ENCODE measurements at places on chromosomes 6 and 20. TPM values are rescaled to one million over a fixed set of nuclear protein-coding genes. Genes with fewer than 3 reads are reported as not detected.
A peak's percentile ranks its signal among the peaks of the same experiment; 100 is the strongest.

DNA sequence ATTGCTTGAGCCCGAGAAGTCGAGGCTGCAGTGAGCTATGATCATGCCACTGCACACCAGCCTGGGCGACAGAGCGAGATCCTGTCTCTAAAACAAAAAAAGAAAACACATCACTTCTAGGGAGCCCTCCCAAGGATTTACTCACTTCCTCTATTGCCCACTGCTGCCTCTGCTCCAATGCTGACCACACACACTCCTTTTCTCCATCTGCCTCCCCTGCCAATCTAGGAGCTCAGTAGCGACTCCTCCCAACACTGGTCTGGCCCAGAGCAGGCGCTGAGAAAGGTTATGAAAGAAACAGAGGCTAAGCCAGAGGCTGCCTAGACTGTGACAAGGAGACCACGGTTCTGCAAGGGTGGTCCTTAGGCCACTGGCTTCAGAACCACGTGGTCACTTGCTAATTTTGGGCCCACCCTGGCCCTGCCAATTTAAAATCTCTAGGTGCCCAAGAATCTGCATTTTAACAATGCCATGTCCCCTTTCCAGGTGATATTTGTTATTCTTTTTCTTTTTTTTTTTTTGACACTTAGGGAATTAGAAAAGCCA, 1.3 kb upstream of the E2F1 start:
- H3K27me3 ChIP-seq: no peaks in the 10 kb centered on the region
- no peaks in the 10 kb centered on the region for H3K4me1 ChIP-seq
- no peaks in the 10 kb centered on the region for H3K36me3 ChIP-seq
- peak overlapping the region; percentile 13 for H3K27ac ChIP-seq
- H3K4me3 ChIP-seq: no peak overlapping the region

DNA sequence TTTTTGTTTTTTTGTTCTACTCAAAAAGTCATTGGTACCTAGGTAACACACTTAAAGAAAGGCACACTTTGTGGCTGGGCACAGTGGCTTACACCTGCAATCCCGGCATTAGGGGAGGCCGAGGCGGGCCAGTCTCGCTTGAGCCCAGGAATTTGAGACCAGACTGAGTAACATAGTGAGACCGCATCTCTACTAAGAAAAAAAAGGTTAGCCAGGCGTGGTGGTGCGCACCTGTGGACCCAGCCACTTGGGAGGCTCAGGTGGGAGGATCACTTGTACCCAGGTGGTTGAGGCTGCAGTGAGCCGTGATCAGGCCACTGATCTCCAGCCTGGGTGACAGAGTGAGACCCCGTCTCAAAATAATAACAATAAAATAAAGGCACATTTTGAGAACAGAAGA, 67.4 kb upstream of the BHLHE23 start:
- H3K4me1 ChIP-seq: no peaks in the 10 kb centered on the region
- no peak overlapping the region for H3K27ac ChIP-seq
- DNase-seq: no peak
- peaks cover 6% of the 10 kb centered on the region for H3K27me3 ChIP-seq
- H3K36me3 ChIP-seq: no peaks in the 10 kb centered on the region

The HLA-G gene
- total RNA-seq: 4.9 TPM

GRCh38 chr20:5686384-5687105, 63.7 kb upstream of the SHLD1 start:
- H3K27ac ChIP-seq: no peak overlapping the region
- no peaks in the 10 kb centered on the region for H3K4me1 ChIP-seq
- no peaks in the 10 kb centered on the region for H3K27me3 ChIP-seq
- no peak for DNase-seq
- H3K36me3 ChIP-seq: no peaks in the 10 kb centered on the region
- H3K4me3 ChIP-seq: no peak overlapping the region

The TAGAP gene
- total RNA-seq: 8.9 TPM

- no peak overlapping the region for H3K27ac ChIP-seq
- no peak for DNase-seq
- no peaks in the 10 kb centered on the region for H3K36me3 ChIP-seq
- peaks cover 3% of the 10 kb centered on the region for H3K4me1 ChIP-seq
- H3K4me3 ChIP-seq: no peak overlapping the region
These were observed 187.2 kb downstream of the FOXC1 start for GRCh38 chr6:1796706-1797529.

DNA sequence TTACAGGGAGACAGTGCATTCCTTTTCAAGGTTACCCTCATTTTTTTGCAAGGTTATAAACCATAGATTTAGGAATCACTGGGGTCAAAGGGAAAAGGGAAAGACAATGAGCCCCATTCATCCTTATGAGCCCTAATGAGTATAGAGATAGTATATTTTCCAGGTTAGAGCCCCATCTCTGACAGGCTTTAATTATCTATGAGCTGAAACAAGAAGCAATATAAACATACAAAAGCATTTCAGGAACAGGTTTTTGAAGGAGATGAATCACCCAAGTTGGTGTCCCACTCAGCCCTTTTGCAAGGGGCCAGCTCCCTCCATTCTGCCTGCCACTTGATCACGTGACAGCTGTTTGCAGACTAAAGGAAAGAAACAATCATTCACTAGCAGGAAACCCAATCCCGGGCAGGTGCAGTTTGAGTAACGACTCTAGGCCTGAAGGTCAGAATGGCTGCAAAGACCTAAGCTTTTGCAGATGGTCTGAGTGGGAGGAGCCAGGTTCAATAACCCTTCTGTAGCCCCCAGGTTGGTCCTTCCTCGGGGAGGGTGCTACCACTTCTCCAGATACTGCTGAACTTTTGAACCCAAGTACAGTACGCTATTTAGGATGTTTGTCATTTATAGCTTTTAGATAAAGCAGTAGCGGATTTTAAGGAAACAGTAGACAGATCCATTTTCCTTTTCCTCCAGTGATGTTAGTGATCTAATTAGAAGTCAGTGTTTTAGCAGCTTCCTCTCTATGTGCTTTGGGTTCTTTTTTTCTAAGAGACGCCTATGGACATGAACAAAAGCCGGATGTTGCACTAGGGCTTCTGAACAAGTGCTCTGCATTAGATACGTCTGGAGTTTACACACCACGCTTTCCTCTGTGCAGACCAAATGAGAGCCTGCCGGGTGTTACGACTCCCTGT, 253.2 kb downstream of the SOX4 start:
- DNase-seq: peak; percentile 72
- H3K4me1 ChIP-seq: peaks cover 4% of the 10 kb centered on the region
- no peak overlapping the region for H3K4me3 ChIP-seq
- no peak overlapping the region for H3K27ac ChIP-seq
- no peaks in the 10 kb centered on the region for H3K27me3 ChIP-seq

DNA sequence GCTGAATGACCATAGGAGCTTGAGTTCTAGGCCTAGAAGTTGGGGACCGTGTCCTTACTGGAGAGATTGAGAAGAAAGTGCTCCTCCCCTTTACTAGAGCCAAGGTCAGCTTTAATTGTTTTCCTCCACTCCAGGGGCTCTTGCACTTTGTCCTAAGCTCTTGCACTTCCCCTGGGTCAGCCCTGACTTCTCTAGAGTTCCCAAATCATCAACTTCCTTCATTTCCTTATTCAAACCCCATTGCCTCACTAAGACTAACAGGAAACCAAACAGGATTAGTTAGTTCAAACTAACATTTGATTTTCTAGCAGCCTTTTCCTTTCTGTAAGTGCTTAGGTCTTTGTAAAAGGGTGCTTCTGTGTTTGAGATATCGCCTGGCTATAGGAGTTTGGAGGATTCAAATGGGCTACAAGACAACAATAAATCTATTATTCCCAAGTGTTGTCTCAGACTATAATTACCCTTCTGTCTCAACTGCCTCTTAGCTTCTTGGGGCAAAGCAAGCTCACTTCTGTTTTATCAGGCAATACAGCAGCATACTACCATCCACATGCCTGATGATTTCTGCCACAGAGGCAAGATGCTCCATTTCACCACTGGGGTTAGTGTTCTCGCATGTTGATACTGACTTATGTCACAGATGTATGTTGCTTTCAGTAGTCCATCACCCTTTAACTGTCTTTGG, 12.8 kb upstream of the DTNBP1 start:
- no peak for DNase-seq
- H3K36me3 ChIP-seq: no peaks in the 10 kb centered on the region
- no peaks in the 10 kb centered on the region for H3K27me3 ChIP-seq
- H3K4me1 ChIP-seq: no peaks in the 10 kb centered on the region
- no peak overlapping the region for H3K27ac ChIP-seq
- no peak overlapping the region for H3K4me3 ChIP-seq

DNA sequence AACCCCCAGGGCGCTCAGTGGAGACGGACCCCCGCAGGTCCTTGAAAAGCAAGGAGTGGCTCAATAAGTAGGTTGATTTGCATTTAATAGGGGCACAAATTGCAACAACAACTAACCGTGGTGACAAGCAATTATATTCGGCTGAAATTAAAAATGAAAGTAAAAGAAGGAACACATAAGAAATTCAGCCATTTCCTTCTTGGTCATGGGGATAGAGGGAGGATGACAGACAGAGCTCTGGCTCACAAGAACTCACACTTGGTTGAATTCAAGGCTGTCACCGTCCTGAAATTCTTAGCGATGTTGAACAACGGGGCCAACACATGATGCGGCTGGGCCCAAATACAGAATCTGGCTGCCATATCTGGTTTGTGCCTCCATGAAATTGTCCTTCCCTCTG, 129.0 kb downstream of the EDN3 start:
- no peak overlapping the region for H3K27ac ChIP-seq
- DNase-seq: no peak
- H3K36me3 ChIP-seq: no peaks in the 10 kb centered on the region
- no peaks in the 10 kb centered on the region for H3K27me3 ChIP-seq
- no peaks in the 10 kb centered on the region for H3K4me1 ChIP-seq

DNA sequence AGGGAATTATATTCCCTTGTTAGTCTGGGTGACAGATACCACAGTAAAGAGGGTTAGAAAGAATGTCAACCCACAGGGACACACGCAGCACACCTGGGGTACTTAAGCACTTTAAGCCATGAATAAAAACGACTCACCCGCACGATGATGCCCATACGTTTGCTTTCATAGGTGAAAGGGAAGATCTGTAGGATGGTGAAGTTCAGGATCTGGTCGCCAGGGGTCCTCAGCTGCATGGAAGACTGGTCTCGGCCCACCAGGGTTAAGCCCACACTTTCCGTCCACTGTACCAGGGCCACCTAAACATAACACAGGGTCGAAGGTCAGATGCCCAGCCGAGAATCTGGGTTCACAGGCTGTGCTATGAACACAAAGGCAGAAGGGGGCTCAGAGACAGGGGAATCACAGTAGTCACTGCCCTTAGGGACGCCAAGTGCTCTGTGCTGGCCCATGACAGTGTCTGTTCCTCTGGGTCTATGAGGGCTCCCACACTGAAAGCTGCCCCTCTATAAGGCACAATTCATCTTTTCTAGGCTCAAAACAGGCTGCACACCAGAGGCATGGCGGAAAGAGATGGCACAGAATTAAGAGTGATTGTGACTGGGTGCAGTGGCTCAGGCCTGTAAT, 96.8 kb upstream of the NFATC2 start:
- no peaks in the 10 kb centered on the region for H3K27me3 ChIP-seq
- peaks cover 3% of the 10 kb centered on the region for H3K36me3 ChIP-seq
- peak; percentile 83 for DNase-seq
- no peak overlapping the region for H3K4me3 ChIP-seq
- H3K4me1 ChIP-seq: no peaks in the 10 kb centered on the region

The PI3 gene
- 44.9 TPM for total RNA-seq

The RWDD2A gene
- total RNA-seq: 3.6 TPM

The LY6G6C gene
- total RNA-seq: not detected

The ELOVL2 gene
- 0.31 TPM for total RNA-seq

The NAA20 gene
- total RNA-seq: 33.6 TPM

The ZBP1 gene
- 1.3 TPM for total RNA-seq
